Stimulated activated CD4-positive, alpha-beta T cell treated with anti-CD3 and anti-CD28 coated beads, Interleukin-1b, Interleukin-23, amount 100 ng/mL, for 1 hour (primary cell): ENCODE measurements at places on chromosomes 4 and X.

DNA sequence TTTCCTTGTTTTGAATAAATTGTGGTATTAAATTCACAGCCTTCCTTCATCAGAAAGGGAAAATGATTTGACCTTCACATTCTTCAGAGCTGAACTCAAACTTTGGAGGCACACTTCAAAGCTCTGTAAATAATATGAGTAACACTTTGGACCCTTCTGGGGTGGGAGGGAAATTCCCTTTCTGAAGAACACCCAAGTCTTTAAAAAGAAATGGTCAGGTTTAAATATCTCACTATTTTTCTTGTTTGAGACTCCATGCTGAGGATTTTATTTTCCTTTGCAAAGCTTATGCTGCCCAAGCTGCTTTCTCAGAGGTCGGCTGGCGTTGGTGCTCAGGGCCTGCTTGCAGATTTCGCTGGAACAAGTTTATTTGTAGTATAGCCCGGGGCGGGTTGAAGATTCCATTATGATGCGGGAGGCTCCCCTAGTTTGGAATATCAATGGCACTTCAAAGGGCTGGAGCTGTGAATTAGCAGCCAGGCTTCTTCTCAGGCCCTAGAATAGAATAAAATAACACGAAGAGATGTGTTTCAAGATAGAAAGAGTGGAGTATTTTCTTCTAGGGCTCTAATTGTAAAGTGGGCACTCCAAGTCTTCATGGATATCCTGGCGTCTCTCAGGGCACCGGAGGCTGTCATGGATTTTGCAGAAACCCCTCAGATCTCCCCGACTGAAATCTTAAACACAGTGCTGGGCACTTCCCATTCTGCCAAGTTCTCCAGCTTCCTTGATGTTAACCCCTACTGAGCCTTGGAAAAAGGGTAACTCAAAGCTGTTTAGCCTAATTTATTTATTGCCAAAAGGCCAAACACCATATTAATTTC, 315.6 kb downstream of the GPAT3 start:
- no peak for DNase-seq

DNA sequence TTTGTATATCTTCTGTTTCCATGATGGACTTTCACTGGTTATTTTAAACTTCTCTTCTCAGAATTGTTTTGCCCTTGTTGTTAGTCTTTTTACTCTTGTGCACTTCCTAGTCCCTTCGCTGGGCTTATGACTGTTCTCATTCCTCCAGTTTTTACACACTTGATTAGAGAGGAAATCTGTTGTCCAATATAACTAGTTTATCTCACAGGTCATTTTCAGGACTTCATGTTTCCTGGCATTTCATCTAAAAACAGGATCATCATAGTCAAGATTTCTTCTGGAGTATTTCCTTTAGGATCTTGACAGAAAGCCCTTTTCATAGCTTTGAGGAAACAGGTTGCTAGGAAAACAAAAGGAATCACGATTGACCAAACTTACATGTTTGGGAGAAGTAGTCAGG, 3.0 kb downstream of the FNIP2 start:
- DNase-seq = no peak

DNA sequence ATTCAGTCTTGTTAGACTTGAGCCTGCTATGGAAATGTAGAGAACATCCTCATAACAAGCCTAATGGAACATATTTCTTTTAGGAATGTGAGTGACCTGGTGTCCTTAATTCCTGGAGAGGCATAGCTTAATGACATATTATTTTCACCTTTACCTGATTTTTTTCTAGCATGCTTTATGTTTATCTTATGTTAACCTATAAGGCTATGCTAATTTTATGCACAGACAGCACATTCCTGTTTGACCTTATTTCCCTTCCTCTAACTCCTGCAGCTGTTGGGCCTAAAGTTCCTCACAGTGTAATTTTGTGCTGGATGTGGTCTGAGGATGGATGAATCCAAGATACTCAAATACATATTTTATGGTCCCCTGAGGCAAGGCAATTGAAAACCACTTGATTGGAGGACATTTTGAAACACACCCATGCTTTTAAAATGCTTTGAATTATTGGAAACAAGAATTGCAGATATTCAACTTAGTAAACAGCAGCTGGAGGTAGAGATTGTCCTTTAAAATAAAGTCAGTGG, 111.5 kb downstream of the LARP7 start:
- DNase-seq = no peak

- DNase-seq = no peak
Observed at GRCh38 chr4:187714957-187715356, 280.6 kb upstream of the ZFP42 start.

DNA sequence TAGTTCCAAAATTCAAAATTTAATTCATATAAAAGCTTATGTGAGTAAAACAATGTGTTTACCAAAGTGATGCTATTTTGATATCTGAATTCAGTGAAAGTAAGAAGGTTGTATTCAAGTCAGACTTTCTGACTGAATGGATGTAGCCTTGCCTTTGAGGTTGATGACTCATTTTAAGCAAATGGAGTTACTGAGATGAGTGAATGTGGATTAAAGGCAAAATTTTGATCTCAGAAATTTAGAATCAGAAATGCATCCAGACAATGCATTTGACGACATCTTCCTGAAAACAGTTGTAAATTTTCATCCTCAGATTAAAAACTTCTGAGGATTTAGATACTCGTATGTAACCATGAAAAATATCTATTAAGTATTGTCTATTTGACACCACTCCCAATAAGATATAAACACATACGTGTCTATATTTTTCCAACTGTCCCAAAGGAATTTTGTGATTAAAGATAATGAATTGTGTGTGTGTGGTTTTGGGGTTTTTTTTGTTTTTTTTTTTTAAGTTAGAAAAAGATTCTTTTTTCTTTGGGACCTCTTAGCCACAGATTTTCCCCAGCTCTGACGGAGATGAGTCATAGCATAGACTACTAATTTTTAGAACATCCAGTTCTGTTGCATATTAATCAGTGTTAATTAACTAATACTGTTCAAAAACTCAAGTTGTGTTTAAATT, 34.4 kb downstream of the NFKB1 start:
- no peak for DNase-seq

- DNase-seq = no peak
Observed at GRCh38 chr4:129346036-129346435, 250.1 kb downstream of the C4orf33 start.

- DNase-seq = no peak
Observed at GRCh38 chrX:130343411-130343810, 3.7 kb downstream of the SLC25A14 start.

- no peak for DNase-seq
Observed at GRCh38 chr4:111854494-111855087, 290.7 kb upstream of the FAM241A start.

DNA sequence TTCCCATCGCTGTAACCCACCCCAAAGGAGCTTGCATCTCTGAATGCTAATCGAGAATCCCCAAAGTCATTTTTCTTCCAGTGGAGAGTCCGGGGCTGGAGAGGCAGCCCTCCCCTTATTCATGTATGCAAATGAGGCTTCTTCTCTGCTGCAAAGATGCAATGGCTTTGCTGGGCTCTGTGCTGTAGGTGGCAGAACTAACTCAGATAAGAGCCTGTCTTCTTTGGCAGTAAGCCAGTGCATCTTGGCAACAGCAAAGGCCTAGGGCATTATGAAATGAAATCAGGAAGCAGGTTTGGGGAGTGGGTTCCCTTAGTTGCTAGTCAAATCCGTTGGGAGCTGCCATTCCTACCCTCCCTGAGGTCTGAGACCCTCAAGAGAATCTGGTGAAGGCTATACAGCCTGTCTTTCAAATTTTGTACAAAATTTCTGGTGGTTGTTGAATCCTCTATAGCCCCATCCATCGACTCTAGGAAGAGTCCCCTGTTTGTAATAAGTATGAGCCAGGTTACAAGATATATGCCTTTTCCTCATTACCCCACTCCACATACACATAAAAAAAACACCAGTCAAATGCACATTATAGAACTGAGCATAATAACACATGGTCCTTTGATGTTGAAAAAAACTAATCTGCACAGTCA, 290.6 kb upstream of the TAPT1 start:
- DNase-seq = no peak
